CD4-positive, alpha-beta T cell treated with Interleukin-6 at 100 ng/mL for 8 hours (primary cell): ENCODE measurements at places on chromosomes 6 and 20.

GRCh38 chr20:891706-892080 is 24.4 kb downstream of the ANGPT4 start:
- DNase-seq = no peak

DNA sequence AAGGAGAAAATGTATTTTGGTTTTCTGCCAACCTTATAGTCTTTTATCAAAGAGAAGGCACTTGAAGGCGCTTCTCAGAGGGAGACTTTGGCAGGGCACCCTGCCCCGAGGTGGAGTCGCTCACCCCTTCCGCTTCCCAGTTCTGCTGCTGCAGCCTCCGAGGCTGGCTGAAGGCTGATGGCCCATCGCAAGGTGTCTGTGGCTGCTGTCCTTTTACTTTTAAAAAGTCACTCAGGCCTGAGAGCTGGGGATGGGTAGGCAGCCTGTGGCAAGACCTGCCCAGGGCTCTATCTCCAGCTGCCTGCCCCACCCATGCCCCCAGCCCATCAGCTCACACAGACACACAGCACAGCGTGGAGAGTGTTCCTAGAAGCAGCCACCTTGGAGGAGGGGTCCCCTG is 206.6 kb upstream of the CST7 start:
- DNase-seq = no peak

- no peak for DNase-seq
Observed at GRCh38 chr6:126307849-126308248, 32.1 kb upstream of the CENPW start.

DNA sequence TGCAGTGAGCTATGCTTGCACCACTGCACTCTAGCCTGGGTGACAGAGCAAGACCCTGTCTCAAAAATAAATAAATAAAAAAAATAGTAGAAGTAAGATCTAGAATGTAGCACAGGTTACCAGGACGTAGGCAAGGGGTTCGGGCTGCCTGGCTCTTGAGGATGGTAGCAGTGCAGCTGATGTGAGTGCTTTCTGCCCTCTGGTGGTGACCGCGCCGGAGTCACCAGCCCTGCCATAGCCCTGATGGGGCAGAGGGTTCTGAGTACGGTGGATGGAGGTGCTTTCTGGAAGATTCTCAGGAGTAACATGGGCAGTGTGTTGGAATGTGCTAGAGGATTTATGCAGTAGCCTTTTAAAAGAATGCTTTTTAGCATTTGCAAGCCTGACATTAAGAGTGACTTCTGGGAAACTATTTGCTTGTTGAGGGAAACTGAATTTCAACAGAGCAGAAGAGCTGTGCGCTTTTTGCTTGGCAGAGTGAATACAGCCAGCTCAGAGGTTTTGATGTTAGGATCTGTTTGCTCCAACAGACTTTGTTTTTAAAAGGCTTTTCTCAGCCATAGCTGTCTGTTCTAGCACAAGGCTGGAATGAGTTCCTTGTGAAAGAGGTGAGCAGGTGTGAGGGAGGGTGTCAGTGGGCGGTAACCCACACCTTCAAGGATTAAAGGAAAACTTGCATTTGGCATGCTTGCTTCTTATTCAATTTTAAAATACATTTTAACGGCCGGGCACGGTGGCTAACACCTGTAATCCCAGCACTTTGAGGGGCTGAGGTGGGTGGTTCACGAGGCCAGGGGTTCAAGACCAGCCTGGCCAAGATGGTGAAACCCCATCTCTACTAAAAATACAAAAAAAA is 65.9 kb downstream of the PTPN1 start:
- DNase-seq = peak; percentile 67
